ENCODE measurements at places on chromosomes 1 and 21. TPM values are rescaled to one million over a fixed set of nuclear protein-coding genes. Genes with fewer than 3 reads are reported as not detected.

DNA sequence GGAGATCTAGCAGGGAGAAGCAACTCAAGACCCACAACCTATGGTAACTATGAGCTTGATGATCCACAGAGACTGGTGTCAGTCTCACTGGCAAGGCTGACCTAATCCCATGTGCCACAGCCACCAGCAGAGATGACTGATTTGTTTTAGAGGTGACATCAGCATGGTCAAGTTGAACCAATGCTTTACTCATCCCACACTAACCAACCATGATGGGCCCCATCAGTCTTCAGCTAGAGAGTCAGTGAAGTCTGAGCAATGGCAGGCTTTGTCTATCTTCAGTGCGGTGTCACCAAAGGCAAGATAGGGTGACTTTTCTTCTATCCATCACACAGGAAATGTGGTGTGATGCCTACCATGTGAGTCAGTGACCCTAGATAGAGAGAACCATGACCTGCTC lies 1470.7 kb downstream of the NCAM2 start:
- no peak for DNase-seq

DNA sequence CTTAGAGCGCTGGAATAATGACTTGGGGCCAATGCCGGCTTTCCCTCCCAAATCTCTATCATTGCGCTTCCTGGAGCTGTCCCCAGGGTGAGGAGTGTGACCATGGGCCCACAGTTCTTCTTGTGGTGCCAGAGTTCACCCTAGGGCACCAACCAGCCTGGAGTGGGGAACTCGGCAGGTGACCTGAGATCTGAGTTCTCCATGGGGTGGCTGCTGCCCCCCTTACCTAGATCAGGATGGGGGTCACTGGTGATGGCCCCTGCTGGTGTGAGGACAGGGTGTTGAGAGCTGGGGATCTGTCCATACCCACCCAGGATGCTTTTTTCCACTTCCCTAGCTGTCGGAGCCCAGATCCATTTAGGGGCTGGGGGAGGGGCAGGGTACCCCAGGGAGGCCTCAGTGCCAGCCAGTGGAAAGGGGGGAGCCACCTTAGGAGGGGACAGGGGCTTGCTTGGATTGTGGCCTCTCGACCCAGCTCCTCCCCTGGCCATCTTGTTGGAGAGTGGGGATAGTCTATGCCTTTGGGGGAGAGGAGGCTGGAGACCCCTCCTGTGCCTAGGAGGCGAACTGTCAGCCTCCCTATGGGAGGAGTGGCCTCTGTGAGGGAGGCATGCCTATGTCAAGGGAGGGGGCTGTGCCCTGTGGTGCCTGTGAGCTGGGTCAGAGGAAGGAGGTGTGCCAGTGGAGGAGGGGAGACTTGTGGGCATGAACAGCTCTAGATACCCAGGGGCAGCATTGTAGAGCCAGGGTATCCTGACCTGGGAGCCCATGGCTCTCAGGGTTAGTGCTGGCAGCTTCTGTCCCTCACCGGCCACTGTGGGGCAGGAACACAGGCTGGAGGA lies 1.7 kb downstream of the FOXO6 start:
- no peak for DNase-seq

GRCh38 chr1:156487862-156488261 lies 12.7 kb downstream of the MEF2D start:
- no peak for DNase-seq

Gene CLCNKB
- polyA plus RNA-seq = 69.9 TPM

GRCh38 chr1:71400050-71400449 lies 319.2 kb upstream of the ZRANB2 start:
- no peak for DNase-seq

DNA sequence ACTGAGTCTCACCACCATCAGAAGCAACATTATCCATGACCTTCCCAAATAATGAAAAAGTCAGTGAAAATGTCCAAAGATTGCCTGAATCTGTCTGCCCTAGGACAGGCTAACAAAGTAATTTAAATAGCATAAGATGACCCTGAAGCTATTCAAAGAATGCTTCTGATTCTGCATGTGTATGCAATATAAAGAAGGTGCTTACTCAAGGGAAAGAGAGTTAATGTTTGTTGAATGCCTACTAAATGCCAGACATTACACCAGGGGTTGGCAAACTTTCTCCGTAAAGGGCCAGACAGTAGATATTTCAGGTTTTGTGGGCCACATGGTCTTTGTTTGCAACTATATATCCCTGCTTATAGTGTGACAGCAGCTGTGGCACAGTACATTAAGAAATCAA lies 221.9 kb upstream of the DMRTA2 start:
- DNase-seq = no peak

- DNase-seq = no peak
These were observed 61.9 kb downstream of the WNT9A start for GRCh38 chr1:227885648-227886502.
